Activated T-helper 1 cell treated with anti-CD3 and anti-CD28 coated beads, Interleukin-2, amount 50 U/mL, for 16 hours (primary cell): ENCODE measurements at places on chromosomes 7 and 10.

GRCh38 chr7:17434841-17435692 is 136.6 kb downstream of the AHR start:
- DNase-seq = no peak

GRCh38 chr10:123357421-123357930 is 203.3 kb downstream of the BUB3 start:
- DNase-seq = no peak

DNA sequence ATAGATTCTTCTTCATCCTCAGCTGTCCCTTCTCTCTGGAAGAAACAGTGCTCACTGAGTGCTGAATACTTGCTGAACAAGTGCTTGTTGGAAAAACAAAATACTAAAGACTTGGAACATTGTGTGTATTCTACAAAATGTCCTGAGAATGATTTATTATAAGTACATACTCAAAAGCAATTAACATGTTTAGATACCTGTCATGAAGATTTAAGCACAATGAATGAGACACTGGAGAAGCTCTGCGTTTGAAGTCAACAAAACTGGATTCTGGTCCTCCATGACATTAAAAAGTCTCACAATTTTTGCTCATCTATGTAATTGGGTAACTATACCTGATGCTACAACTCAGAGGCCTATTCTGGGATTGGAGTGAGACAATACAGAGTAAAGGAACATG is 34.8 kb upstream of the LAMB1 start:
- no peak for DNase-seq

DNA sequence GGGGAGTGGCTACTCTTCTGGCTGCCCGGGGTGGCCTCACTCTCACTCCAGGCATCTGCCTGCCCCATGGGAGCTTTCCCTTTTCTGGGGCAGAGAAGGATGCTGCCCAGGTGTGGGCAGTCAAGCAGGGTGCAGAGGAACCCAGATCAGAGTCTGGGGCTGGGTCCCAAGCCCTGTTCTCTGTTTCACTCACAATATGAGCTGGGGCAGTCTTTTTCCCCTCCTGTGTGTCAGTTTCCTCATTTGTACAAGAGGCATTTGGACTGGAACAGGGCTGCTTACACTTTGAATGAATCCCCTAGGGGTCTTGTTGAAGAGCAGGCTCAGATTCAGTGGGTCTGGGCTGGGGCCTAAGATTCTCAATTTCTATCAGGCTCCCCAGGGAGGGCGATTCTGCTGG is 38.4 kb upstream of the AQP1 start:
- DNase-seq = no peak

DNA sequence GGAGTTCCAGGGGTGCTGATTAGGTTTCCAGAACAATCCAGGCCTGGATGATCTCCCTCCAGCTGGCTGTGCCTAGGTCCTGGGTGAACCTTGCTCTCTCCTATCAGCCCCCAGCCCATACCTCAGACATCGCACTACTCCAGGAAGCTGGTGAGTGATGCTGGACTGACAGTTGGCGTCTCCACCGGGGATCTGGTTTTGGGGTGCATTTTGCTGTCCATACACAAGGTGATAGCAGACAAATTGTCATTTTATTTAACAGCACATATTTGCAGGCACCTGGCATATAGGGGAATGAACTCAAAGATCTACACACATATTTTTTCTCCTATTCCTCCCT is 601.2 kb downstream of the LRMDA start:
- DNase-seq = no peak

GRCh38 chr10:119449760-119450461 is 92.6 kb downstream of the RGS10 start:
- DNase-seq = no peak

GRCh38 chr7:2812114-2812487 is 32.0 kb downstream of the GNA12 start:
- DNase-seq = no peak

- DNase-seq = no peak
Observed at GRCh38 chr10:90352288-90352687, 505.6 kb downstream of the HTR7 start.

DNA sequence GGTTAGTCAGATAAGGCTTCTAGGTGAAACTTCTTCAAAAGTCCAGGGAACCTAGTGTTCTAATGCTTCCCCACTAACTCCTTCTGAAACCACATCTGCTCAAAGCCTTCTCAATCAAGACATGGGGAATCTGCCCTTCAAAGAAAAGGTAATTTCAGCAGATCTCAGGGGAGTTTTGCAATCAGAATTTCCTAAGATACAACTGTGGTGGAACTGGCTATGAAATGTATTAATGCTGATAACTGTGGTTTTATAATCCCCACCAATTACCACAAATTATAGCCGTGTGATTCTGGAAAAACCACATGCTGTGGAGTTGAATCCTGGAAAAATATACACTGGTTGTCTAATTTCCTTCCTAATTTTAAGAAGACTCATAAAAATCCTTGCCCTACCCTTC is 233.8 kb downstream of the SORCS1 start:
- no peak for DNase-seq

- DNase-seq = no peak
Observed at GRCh38 chr7:106657085-106657991, 3.6 kb downstream of the CCDC71L start.
